ENCODE measurements at places on chromosomes 5 and 9. TPM values are rescaled to one million over a fixed set of nuclear protein-coding genes. Genes with fewer than 3 reads are reported as not detected.

Gene NR2F1
- 65.0 TPM for total RNA-seq

Gene AQP7
- 0.34 TPM for total RNA-seq

Gene ANGPTL2
- total RNA-seq, result 55.8 TPM

Gene FOXD4L3
- not detected for total RNA-seq

Gene FAM151B
- 3.9 TPM for total RNA-seq

Gene C8G
- total RNA-seq, result 0.32 TPM

Gene RUSC2
- 12.7 TPM for total RNA-seq

Gene PTPRD
- total RNA-seq, result 13.1 TPM

Gene DOCK2
- total RNA-seq, result 2.5 TPM

Gene GABRB2
- total RNA-seq, result not detected

Gene N4BP3
- total RNA-seq, result 1.8 TPM

Gene LNPEP
- total RNA-seq, result 12.7 TPM

Gene PCDHGB6
- total RNA-seq, result 3.7 TPM

Gene F12
- total RNA-seq, result 0.63 TPM

Gene MELK
- 6.5 TPM for total RNA-seq

Gene SOHLH1
- total RNA-seq, result not detected

Gene FOXD4L5
- total RNA-seq, result 0.09 TPM

Gene SPINK6
- not detected for total RNA-seq

Gene PHPT1
- total RNA-seq, result 292 TPM

Gene SPATA31A3
- total RNA-seq, result not detected

Gene CMBL
- total RNA-seq, result 23.1 TPM

Gene DRD1
- total RNA-seq, result not detected

Gene PCDHGC3
- total RNA-seq, result 55.5 TPM

All from bronchial smooth muscle cell (primary cell).